NAMALWA (cell line): ENCODE measurements at places on chromosomes 5 and 9.

DNA sequence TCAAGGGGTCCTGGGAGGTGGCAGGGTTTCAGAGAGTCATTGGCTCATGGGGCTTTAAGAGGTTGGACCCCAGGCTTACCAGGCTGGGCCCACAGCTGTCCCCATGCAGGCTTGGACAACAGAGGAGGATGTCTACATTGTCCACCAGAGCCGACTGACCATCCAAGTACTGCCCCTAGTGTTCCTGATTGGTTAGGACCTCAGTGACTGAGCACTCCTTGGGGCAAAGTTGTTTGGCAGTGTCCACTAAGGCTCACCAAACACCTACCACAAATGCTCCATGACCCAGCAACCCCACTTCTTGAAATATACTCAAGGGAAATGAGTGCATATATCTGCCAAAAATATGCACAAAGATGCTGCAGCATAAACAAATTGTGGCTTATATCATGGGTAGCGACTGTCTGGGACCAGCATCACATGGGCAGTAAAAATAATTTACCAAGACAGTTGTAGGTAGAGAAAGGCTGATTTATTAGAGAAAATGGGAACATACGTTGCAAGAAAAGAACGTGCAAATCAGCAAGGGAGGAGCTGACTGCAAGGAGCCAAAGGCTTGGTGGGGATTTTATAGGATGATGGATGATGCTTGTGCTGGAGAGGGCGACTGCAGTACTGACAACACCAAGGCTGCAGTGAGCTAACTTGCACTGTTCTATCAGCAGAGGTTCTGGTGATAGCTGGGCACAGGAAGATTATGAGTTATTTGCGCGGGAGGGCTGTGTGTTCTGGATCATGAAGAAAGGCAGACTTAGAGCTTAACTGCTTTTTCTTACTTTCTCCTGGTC is 265.2 kb downstream of the GADD45G start:
- no peak for DNase-seq

DNA sequence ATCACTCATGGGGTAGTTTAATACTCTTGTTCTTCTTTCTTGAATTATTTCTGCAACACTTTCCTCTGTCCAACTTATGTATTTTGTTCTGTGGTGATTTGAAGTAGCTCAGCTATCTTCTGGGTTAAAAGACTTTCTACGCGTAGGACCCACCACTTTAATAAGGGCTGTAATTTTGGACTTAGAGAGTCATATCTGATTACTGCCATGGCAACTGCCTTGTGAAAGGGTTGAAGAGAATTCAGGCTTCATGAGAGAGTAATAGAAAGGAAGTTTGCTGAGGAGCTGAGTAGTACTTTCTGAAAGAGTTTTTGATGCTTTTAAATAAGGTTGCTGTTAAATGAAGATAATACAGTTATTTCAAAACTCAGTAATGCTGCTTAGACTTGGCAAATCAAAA is 89.5 kb downstream of the TLE4 start:
- DNase-seq, result no peak

- DNase-seq, result no peak
Observed at GRCh38 chr5:138274189-138274853, at the start of gene GFRA3. TSS of gene GFRA3 (minus strand) at chr5:138274621. CDS start at chr5:138274424, 197 bp downstream.

- DNase-seq, result no peak
Observed at GRCh38 chr5:133440467-133441115, 171.8 kb downstream of the FSTL4 start.

DNA sequence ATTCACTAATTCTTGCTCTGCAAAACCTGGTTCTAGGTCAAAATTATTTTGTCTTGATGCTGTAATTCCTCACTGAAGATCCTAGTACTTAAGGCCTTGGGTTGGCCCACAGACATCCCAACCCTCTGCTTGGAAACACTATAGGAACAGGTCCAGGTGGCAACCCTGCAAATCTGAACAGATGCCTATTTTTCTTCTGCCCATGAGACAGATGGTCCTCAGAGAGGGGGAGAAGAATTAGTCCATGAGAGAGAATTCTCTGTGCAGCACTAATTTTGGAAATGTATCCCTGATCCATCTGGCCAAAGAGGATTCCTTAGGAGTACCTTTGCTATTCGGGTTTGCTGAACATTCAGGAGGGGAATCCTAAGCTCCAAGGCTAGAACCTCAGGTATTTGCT is 156.3 kb downstream of the ELAVL2 start:
- DNase-seq, result no peak

DNA sequence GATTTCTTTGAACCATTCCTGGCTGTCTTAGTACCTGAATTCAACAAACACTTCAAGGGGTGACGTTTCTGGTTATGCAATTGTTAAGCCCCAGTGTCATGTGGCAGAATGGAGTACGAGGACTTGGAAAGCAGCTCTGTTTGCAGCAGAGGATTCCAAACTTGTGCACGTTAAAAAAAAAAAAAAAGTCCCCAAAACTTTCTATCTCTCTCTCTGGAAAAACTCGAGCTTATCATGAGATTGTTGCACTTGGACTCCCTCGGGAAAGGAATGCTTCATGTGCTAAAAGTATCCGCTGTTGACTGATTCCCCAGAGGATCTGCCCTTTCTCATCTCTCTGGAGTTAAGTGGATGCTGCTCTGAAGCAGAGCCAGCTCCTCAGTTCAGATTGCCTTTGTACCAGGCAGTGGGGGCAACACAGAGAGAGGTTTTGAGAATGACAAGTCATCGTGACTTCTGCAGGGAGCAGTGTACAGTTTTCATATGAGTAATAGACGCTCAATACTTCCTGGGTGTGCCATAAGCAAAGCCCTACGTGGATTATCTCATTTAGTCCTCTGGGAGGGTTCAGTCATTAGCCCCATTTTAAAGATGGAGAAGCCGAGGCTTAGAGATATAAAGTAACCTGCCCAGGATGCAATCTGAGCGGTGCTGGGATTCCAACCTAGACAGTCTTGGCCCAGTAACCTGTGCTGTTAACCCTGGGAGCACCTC is 28.1 kb downstream of the TMOD1 start:
- no peak for DNase-seq

DNA sequence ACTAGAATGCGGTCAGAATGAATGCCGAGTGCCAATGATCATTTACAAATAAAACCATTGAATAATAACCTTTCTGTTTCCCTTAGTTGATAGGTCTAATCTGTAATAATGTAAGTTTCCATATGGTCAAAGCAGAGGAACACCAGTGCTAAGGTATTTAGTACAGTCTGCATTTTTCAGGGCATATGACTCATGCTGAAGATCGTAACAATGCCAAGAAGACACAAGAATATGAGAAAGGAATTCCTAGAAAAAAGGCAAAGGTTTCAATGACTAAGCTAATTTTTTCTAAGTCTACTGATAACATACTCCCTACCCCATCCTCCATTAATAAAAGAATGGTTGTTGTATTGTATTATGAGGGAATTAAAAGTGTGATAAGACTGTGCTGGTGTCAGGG is 2.8 kb downstream of the OR1L8 start:
- DNase-seq, result no peak

DNA sequence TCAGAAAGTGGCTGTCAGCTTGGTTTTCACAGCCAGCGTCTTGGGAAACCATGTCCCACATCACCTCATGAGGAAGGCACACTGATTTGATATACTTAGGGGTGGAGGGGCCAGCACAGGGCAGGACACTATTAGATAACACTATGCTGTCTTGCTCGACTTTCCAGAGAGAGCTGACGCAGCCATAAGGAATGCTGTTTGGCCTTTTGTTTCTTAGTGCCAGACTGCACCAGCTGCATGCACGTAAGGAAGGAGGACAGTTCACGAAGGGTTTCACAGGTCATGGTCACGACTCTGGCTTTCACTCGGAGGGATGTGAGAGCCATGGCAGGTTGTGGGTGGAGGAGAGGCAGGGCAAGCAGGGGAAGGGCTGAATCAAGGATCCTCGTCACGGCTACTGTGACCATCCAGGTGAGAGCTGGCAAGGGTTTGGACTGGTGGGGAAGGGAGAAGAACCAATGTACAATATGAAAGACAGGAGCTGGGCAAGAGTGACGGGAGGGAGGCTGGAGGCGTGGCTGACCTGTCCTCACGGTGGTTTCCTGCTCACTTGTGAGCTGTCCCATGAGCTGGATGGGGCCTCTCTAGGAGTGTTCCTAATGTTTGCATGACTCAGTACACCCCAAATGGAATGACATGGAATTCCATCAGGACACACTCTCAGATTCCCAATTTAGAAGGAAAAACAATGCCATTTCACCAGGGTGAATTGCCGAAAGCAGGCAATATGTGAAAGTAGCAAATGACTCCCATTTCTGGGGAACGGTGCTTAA is 61.7 kb downstream of the OTULIN start:
- no peak for DNase-seq

- DNase-seq, result no peak
Observed at GRCh38 chr9:137300567-137301080, 1.4 kb downstream of the NRARP start.
